ENCODE measurements at places on chromosomes 2 and 18.

- no peak for DNase-seq
Measured at GRCh38 chr2:53208815-53209214, 558.8 kb upstream of the CHAC2 start.

- DNase-seq: no peak
Measured at GRCh38 chr2:190415794-190416775, 7.9 kb downstream of the MFSD6 start.

- DNase-seq: no peak
Measured at GRCh38 chr18:53605198-53605597, 619.3 kb downstream of the MBD2 start.

DNA sequence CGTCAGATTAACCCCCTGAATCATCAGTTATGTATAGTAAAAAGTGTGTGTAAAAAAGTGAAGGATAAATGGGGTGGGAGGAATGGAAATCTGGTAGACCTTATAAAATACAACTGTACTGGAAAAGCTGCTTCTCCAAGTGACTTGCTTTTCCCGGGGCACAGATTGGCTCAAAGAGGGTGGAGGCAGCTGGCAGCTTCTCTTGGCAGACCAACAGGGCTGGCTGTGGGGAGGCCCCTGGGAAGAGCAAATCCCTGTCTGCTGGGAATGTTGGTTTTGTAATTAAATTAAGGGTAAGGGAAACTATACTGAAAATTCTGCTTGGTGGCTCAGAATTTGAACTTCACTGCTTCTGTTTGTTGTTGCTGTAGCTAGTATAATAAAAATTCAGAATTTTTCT, 154.2 kb upstream of the DLX2 start:
- DNase-seq: no peak

DNA sequence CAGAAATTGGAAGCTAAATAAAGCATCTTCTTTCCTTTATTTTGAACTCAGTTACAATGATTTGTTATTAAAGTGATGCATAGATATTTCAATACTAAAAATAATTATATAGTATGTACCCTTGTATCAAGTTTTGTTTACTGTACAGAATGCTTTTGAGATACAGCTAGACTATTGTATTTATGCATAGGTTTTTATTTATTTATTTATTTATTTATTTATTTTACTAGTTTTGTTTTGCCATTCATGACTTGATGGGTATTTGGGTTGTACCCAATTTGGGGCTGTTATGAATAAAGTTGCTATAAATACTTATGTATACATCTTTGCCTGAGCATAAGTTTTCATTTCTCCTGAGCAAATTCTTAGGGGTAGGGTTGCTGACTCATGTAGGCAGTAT, 118.7 kb upstream of the NXPH2 start:
- no peak for DNase-seq

DNA sequence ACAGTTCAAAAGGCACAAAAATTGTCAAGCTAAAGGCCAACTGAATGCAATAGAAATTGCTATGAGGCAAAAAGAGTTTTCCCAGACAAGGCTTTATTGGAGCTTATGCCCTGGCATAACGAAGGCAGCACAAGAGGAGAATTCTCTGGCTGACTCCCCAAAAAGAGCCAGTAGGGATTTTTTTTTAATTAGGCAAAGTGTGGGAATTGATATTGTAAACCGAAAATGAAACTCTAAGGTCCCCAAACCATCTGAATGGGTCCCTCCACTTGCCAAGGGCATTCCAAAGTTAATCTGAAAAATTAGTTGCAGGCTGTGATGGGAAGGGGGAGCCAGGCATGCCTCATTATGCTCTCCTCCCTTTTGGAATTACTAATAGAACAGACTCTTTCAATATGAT, 118.9 kb downstream of the SPOPL start:
- DNase-seq: no peak

- no peak for DNase-seq
Measured at GRCh38 chr2:12196495-12196894, 450.1 kb downstream of the LPIN1 start.

- no peak for DNase-seq
Measured at GRCh38 chr2:200862532-200863000, 1.9 kb downstream of the CLK1 start.
